ENCODE measurements at places on chromosomes 12 and 14.

DNA sequence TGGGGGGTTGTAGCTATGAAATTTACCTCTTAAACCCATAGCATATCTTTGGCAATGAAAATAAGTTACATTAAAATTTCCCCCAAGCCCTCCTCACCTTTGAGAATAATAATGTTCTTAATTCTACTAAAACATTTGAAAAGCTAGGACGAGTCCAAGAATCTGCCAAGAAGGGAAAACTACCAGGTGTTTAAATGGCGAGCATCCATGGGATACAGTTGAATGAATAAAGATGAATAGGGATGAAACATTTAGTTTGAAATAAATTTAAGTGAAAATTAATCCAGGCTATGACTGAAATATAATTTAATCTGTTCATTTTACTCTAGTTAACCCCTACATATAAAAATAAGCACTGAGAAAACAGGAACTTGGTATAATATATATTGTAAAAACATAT is 536.7 kb downstream of the FLRT2 start:
- DNase-seq: no peak

DNA sequence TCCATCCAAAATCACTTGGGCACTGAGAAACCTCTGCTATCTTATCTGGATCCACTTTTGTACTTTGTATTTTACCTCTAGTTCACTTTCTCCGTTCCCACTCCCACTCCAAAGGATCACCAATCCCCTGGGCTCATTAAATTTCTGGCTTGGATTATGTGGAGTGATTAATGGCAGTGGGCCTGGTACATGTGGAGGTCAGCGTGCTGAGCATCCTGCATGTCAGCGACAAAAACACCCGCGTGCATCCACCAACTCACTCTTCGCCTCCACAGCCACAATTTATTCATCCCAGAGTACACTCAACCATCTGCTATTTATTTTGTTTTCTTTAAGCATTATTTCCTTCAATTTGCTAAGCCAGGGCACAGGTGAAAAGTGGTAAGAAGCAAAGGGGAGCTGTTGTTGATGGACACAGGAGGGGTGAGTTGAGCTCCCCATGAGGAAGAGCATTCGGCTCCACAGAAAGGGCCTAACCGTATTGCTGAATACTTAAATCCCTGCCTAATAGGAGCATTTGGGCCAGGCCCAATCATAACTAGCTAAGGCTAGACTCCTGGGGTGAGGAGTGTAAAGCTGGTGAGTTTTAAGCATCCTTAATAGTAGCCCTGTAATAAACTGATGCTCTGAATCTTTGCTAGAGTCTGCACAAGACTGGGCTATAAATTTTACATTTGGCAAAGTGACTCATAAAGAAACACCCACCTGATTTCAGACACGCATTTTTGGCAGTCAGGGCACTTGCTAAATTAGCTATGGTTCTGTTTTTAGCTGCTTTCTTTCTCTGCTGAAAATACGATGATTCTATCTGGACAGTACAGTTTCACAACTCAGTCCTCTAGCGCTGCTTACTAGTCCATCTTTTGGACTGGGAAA is 137.8 kb downstream of the SLC25A21 start:
- DNase-seq: no peak

- no peak for DNase-seq
Measured at GRCh38 chr14:72892103-72892878, 1.6 kb downstream of the DPF3 start.

DNA sequence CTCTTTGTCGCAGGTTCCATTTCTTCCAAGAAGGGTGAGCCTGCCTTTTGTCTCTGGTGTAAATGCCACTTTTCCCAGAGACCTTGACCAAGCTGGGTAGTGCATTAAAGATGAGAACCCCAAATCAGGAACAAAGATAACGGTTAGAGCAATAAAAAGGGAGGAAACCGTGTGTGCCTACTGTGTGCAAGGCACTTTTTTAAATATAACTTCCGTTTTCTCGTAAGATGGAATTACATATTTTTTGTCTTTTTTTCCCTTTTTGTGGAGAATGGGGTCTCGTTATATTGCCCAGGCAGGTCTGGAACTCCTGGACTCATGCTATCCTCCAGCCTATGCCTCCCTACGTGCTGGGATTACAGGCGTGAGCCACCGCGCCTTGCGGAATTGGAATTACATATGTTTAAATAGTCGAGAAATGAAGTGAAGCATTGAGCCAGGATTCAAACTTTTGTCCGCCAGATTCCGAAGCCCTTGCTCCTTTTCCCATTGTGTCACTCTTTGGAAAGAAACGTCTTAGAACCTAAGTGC is 506 bp upstream of the NABP2 start:
- DNase-seq: no peak

DNA sequence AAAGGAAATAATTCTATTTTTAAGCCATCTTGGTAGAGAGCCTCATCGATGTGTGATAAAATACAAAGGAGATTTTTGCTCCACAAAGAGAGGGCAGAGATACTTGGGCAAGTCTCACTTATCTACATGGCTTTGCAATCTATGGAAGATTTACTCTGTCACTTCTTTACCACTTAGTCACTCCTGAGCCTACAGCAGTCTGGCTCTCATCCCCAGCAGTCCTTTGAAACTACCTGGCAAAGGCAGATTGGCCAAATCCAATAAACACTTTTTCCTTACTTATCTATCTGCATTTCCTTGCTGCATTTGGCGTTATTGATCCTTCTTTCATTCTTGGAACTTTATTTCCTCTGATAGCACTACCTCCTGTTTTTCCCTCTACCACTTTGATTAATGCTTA is 170.0 kb downstream of the TRHDE start:
- no peak for DNase-seq

All from GM12892 (cell line).